CD4-positive, alpha-beta T cell treated with Interferon alpha-2 for 1 hour (primary cell): ENCODE measurements at places on chromosomes 3 and 15.

DNA sequence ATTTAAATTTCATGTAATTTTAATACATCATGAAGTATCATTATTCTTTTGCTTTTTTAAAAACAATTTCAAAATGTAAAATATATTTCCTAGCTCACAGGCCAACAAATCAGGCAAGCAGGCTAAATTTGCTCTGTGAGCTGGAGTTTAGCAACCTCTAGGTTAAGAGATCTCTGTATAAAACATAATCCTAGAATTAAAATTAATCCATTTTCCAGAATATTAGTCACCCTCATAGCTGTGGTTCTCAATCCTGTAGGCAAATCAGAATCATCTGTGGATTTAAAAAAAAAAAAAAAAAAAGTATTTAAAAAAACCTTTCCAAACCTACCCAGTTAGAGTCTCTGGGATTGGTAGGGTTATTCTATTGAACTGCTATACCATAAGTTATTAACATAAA is 209.7 kb downstream of the MINAR1 start:
- DNase-seq: no peak

DNA sequence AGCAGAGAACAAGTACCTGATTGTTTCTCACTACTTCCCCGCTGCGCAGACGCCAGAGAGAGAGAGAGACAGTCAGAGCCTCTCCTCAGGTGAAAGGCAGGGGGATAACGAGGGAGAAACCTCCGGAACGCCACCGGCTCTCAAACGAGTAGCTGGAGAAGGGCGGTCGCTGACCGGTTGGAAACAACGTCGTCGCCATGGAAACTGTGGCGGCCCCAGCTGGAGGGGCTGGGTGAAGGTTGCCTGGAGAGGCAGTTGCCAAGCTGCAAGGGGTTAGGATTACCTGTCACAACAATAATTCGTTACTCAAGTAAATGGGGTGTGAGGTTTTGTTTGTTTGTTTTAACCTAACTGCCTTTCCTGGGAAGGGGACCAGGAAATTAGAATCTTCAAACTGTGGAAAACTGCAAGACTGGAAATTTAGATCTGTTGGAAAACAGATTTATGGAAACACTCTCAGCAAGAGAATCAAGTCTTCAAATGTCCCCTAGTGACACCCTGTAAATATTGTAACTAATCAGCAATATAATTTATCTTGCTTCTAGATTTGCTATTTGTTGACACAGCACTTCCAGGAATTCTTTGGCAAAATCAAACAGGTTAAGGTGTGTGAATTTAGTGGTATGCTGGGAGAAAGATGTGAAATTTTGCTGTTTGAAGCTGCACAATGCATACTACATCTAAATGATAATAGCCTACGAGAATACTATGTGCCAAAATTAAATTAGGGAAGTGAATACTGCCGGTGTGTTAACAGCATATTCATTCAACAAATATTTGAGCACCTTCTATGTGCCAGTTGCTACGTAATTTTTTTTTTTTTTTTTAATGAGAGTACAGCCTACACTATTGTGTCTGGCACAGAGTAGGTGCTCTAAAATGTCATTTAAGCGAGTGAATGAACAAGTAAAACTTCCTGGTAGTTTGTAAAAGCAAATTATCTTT is at the start of gene DNAH12:
Gene DNAH12 (minus strand): TSS at position 164 of the 945 bp plus-strand sequence. CDS start 1,474 bp downstream, outside the sequence.
- no peak for DNase-seq

DNA sequence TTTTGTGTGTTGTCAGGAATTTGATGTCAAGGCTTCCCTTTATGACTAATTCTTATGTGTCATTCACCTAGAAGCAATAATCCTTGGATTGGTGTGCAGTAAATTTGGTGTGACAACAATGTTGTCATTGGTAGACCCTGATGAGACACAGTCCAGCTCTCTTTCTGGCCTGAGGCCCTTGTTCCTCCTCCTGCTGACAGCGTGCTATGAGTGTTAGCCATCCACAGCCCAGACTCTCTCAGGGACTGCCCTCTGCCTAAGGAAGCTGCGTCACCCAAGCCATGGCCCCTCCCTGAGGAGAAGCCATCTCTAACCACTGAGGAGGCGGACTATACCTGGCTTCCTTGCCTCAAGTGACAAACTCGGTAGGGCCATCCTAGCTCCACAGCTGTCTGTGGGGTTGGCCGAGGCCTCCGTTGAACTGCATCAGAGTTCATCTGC is 13.3 kb upstream of the TM4SF1 start:
- DNase-seq: no peak

- no peak for DNase-seq
Measured at GRCh38 chr3:99909714-99910495, 92.2 kb downstream of the CMSS1 start.

- no peak for DNase-seq
Measured at GRCh38 chr3:121989943-121990342, 32.1 kb downstream of the ILDR1 start.

GRCh38 chr3:73680391-73681095 is 55.8 kb upstream of the PDZRN3 start:
- no peak for DNase-seq

- no peak for DNase-seq
Measured at GRCh38 chr3:100358413-100358812, 23.9 kb downstream of the NIT2 start.

GRCh38 chr3:45938864-45939263 is 4.4 kb upstream of the CXCR6 start:
- peak; percentile 86 for DNase-seq

DNA sequence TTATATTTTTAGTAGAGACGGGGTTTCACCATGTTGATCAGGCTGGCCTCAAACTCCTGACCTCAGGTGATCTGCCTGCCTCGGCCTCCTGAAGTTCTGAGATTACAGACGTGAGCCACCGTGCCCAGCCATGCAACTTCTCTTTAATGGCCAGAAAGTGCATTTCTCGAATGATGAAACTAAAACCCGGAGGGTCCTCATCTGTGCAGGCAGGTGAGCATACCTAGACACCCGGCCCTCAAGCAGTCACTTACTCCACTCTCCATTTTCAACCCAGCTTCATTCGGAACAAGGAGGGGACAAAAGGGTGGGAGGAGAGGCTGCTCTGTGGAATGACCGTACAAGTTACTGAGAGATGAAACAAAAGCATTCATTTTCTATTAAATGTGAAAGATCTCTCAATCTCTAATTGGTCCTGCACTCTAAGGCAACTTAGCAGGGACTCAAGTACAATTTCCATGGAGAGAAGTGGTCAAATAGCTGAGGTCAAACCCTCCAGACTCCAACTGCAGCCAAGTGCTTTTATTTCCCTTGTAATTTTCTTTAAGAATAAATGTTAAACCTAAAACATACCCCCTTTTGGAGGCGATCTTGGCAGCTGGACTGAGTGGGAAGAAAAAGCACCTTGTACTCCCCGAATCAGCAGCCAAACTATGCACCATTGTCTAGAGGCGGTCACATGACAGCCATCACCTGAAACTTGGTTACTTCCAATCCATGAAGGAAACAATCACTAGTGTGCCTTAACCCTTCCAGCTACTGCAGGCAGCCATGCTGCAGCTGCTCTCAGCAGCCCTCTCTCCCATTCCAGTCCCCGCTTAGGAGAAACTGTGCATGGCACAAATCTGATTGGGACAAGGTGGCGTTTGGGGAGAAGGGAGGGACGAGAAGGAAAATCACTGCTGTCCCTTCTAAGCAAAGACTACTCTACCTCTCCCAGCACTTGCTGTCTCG is 62.2 kb downstream of the VGLL4 start:
- DNase-seq: no peak

DNA sequence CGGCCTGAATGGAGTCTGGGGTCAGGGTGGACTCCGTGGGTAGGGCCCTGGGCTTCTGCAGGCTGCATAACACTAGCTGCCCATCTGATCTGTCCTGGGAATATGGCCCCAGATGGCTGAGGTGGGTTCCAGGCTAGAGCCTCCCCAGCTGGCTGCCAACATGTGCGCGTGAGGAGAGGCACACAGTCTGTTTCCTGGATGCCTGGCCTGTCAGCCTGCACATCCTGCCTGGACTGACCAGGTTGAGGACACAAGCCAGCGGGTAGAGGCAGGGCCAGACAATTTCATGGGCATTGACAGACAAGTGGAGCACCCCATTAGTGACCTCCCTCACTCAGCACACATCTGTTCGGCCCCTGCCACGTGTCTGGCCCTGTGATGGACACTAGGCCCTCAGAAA is 29.8 kb upstream of the RPL29 start:
- no peak for DNase-seq

DNA sequence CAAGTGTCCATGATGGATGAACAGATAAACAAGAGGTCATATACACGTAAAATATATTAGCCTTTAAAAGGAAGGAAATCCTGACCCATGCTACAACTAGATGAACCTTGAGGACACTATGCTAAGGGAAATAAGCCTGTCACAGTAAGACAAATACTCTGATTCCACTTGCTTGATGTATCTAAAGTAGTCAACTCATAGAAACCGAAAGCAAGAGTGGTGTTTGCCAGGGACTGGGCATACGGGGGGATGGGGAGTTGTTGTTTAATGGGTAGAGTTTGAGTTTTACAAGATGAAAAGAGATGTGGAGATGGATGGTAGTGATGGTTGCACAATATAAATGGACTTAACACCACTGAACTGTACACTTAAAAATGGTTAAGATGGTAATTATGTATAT is 65.4 kb downstream of the C3orf70 start:
- no peak for DNase-seq

DNA sequence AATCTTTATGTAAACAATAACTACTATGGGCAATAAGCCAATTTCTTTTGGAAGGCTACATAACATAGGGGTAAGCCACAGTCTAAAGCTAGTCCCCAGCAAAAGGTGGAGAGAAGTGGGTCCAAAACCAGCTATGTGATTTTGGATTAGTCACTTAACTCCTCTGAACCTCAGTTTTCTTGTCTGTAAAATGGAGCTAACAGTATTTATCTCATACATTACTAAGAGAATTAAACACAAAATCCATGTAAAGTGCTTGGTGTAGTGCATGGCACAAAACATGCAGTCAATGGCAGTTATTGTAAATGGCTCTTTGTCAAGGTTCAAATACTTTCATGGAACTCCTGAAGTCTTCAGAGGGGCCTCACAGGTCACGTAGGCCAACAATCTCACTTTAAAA is 13.3 kb downstream of the RFT1 start:
- no peak for DNase-seq

DNA sequence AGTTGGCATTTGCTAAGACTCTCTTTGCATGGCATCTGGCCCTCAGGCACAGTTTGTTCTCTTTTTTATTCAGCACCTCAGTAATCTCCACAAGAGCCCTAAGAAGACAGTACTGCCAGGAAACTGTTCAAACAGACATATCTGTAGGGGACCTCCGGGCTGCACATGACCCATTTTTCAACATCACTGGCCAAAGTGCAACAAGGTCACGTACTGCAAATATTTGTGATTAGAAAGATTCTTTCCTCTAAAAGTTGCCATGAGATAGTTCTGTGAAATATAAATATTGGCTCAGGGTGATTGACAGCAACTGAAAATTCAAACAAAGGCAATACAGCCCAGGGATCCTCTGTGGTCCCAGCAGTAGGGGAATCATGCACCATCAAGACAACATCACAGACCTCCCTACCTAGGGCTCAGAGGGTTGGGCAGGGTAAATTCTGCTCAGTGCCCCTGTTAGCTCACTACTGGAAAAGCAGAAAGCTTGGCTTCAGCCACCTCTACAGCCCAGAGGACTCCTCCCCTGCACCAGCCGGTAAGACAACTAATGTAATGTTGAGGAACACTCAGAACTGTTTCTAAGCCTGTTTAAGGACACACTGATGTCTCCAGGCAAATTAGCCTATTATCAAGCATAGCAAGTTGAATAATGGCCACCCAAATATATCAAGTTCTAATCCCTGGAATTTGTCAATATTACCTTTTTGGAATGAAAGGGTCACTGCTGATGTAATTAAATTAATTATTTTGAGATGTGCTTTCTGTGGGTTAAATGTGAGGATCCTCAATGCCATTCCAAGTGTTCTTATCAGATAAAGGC is 117.4 kb upstream of the LPP start:
- no peak for DNase-seq

GRCh38 chr3:109228391-109229080 is 87.8 kb downstream of the DPPA2 start:
- no peak for DNase-seq

DNA sequence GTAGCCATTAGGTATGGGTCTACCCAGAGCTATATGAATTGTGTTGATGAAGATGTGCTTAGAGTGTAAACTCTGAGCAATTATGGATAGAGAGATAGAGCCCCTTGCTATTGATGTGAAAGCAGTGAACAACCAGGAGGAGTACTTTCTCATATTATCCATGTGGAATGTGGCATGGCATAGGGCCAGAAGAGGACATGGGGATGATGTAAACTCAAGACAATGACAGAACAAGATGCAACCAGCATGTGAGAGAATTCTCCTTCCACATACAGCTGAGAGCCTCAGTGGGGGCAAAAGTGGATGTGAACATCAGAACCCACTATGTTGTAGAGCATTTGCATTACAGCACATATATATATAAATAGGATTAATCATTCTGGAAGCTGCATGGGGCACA is 36.4 kb upstream of the BNC1 start:
- no peak for DNase-seq

DNA sequence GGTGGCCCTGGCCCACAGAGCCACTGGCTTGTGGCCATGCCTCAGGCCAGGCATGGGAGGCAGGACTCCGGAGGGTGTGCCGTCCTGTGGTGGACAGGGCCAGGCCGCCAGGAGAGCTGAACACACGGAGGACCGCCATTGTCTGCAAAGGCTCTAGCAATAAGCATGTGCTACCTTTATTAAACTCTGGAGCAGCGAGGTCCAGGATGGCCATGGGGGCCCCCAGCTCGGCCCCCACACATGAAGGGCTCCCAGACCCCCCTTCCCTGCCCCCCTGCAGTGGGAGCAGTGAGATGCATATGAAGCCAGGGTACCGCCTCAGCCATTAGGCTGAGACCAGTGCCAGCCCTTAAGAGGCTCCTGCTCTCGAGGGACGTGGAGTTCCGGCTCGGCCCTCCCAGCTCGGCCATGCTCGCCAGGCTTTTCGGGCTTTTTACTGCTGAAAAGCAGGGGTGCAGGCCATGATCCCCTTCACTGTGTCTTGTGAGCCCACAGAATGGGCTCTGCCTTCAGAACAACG is 2.7 kb downstream of the AMIGO3 start:
- DNase-seq: no peak

DNA sequence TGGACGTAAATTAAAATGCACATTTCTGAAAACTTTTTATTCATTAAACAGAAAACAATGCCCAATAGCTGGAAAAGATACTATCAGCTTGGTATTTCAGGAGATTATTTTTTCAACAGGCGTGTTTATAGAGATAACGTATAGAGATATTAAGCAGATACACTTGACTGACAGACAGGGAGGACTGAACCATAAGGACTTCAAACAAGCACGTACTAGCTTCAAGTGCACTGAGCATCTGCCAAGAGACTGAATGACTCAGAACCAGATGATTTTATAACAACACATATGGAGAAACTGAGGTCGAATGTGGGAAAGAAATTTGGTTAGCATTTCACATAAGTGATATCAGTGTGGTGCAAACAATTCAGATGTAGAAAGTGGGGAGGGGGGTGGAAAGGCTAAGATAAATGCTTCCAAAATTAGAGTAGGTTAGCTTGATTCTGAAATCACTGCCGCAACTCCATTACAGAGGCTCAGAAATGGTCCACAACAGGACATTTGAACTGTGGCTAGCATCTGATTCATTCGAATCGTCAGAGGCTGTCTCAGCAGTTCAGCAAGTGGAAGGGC is 103.5 kb downstream of the SEMA6D start:
- DNase-seq: no peak
